Left lung (tissue), 14 donors: ENCODE measurements at places on chromosomes 1 and 21. TPM values are rescaled to one million over a fixed set of nuclear protein-coding genes. Genes with fewer than 3 reads are reported as not detected.

The RHD gene
- 2.1 TPM for polyA plus RNA-seq

The GBP4 gene
- 16.8 TPM for polyA plus RNA-seq

DNA sequence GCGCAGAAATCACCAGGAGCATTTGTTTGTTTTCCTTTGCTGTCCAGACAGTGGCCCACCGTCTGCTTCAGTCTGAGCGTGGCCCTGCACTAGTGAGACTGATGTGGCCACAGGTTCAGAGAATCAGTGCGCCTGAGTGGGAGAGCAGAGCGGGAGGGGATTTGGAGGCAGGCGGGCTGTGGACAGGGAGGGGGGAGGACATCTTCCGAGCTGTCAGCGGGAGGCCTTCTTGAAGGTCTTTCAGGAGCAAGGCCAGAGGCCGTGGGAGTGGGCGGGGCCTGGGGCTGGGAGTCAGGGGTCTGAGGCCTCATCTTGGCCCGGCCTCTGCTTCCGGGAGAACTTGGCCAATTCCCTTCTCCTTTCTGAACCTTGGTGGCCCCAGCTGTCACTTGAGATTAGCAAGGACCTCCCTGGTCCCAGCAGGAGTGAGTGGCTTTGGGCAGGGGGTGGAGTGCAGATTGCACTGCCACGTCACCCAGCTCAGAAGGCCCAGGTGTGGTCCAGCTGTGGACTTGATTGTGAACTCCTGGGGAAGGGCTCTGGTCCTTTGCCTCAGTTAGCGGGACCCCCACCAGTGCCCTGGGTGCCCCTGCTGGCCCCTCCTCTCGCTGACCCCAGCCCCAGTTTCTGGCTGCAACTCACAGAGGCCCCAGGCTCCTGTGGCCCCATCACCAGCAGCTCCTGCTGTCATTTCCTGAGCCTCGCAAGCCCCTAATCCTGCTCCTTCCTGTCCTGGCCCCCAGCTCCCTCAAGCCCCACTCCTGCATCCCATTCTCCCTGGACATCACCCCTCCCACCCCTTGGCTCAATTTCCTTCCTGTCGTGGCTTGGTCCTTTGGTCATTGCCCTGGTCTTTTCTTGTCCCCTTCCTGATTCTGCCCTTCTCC, 8.4 kb downstream of the TNFRSF1B start:
- H3K4me1 ChIP-seq: peaks cover 100% of the 10 kb centered on the region
- H3K36me3 ChIP-seq: no peaks in the 10 kb centered on the region
- H3K27me3 ChIP-seq: no peaks in the 10 kb centered on the region
- peak overlapping the region; percentile 67 for H3K27ac ChIP-seq
- no peak overlapping the region for H3K4me3 ChIP-seq

DNA sequence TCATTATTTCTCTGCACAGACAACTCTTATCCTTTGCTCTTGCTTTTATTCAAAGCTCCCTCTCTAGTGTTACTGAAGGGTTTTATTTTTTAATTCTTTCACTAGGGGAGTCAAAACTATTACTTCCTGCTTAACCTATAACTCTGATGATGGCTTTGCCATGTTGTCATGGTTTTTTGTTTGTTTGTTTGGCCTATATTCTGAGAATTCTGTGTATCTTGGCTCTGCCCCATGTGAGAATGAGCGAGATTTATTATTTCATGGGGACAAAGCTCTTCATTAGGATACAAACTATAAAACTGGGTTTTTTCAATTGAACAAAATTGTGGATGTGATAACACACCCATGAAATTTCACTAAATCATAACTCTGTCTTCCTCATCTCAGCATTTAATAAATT, 190.5 kb upstream of the C1orf105 start:
- H3K27me3 ChIP-seq: no peaks in the 10 kb centered on the region
- no peaks in the 10 kb centered on the region for H3K36me3 ChIP-seq

GRCh38 chr1:157116737-157117103, 17.1 kb upstream of the ETV3L start:
- H3K4me3 ChIP-seq: no peak overlapping the region
- peaks cover 4% of the 10 kb centered on the region for H3K27me3 ChIP-seq
- no peak for DNase-seq
- H3K4me1 ChIP-seq: no peaks in the 10 kb centered on the region

DNA sequence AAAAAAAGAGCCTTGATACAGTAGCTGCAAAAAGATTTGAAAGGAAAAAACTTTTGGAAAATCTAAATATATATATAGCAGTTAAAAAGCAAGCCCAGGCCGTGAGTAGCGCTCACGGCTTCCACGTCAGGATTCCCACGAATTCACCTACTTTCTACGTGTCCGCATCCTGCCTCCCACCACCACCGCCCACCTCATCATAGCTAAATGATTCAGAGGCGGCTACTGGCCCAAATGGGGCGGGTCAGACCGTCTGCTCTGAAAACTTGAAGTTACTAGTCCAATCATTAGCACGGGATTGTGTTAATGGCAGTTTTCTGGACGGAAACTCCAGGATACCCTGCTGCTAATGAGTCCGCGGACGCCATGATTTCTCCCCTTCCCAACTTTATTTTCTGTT, 1.3 kb upstream of the CCSAP start:
- H3K27ac ChIP-seq: no peak overlapping the region
- no peak for DNase-seq
- peaks cover 31% of the 10 kb centered on the region for H3K27me3 ChIP-seq
- peaks cover 32% of the 10 kb centered on the region for H3K4me1 ChIP-seq
- peak overlapping the region; percentile 91 for H3K4me3 ChIP-seq

- DNase-seq: peak; percentile 53
- H3K4me3 ChIP-seq: no peak overlapping the region
- no peak overlapping the region for H3K27ac ChIP-seq
- no peaks in the 10 kb centered on the region for H3K4me1 ChIP-seq
Measured at GRCh38 chr1:211734791-211735190, 59.4 kb upstream of the NEK2 start.

GRCh38 chr1:182676274-182676673, 8.1 kb downstream of the RGS8 start:
- peaks cover 7% of the 10 kb centered on the region for H3K27me3 ChIP-seq
- no peak overlapping the region for H3K27ac ChIP-seq
- H3K4me1 ChIP-seq: no peaks in the 10 kb centered on the region
- no peak overlapping the region for H3K4me3 ChIP-seq
- no peak for DNase-seq

DNA sequence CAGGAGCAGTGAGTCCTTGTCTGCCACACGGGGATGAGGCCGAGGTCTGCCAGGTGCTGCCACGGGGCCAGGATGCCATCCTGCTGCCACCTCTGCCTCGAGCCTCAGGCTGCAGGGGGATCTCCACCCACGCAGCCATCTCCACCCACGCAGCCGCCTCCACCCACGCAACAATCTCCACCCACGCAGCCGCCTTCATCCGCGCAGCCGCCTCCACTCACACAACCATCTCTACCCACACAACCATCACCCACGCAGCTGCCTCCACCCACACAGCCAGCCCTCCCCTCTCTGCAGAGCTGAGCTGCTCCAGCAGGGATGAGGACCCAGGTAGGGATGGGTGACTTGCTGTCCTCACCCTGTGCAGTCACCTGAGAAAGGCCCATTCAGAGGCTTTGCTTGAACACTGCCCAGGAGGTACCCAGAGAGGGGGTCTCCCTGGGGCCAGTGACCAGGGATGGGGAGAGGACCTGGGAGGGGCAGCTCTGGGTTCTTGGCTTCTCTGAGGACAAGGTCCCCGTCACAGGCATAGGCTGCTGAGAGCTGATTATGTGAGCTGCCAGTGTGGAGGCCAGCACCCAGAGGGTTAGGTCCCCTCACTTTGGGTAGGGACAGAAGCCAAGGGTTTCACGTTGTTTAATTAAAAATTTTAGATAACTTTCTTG, 46.6 kb upstream of the TTC34 start:
- no peak for DNase-seq
- no peak overlapping the region for H3K27ac ChIP-seq
- H3K4me3 ChIP-seq: no peak overlapping the region
- no peaks in the 10 kb centered on the region for H3K4me1 ChIP-seq
